Central memory CD8-positive, alpha-beta T cell (primary cell): ENCODE measurements at places on chromosomes 16 and 17.

DNA sequence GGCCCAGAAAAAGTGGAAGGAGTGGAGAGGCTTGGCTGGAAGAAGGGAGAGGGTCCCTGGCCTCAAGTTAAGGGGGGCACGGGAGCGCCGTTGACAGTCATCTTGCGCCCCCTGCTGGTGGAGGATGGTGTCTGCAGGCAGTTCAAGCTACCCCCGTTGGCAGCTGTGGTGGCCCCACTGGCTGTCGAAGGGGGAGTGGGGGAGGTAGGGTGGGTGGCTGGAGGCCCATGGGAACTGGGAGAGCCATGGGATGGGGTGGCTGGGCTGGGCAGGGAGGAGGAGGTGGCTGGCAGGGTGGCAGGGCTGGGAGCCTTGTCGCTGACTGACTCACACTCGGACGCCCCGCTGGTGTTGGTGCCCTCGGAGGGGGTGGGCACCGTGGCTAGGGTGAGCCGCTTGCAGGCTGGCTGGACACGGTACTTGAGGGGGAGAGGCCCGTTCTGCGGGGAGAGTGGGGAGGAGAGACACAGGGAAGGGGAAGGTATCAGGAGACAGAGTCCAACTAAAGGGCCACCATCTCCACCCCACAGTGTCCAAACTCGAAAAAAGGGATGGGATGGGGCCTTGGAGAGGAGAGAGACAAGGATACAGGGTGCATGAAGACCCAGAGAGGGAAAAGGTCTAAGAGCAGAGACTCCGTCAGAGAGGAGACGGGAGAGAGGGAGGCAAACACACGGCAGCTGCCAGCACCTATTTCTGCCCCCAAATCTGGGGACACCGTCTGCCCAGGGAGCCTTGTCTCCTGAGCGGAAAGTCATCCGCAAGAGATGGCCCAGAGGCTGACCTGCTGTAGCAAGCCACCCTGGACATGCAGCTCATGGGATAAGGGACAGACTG is 5.2 kb downstream of the CISD3 start:
- peak; percentile 73 for DNase-seq

GRCh38 chr17:76382351-76382802 is 2.0 kb upstream of the SPHK1 start:
- no peak for DNase-seq

DNA sequence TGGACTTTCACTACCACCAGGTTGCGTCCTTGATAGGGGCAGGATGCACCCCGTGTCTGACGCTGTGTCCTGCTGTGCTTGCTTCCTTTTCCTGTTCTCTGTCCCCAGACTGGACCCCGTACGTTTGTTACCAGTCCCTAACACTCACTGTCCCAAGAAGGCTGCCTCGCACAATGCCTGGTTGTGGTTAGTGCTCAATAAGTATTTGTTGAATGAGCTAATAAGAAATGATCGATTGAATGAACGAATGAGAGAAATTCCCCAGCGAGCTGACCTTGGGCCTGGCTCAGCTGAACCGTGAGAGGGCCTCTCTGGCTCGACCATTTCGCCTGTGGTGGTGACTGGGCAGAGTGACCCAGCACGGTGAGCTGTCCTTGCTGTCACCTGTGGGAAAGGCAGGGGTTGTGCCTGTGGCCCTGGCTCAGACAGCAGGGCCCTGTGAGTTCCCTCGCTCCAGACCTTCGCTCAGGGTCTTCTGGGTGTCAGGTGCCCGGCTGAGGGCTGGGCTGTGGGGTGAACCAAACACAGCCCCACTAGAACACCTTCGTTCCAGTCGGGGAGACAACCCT is 20.9 kb downstream of the CMIP start:
- no peak for DNase-seq

DNA sequence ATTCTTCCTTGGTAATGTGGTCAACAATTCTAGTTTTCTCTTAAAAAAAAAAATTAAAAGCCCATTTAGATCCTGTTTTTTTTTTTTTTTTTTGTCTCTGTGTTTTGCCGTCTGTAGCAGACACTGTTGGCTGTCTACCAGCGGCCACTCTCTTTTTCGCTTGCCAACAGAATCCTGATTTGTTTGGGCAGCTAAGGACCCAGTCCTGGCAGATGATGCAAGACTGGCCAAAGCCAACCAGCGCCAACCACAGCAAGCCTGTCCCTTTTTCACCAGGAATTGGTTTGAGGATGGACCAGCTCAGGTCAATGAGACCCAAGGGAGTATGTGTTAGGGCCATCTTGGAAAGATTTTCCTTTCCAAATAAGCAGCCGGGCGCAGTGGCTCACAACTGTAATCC is 28.2 kb downstream of the ST3GAL2 start:
- DNase-seq = no peak

DNA sequence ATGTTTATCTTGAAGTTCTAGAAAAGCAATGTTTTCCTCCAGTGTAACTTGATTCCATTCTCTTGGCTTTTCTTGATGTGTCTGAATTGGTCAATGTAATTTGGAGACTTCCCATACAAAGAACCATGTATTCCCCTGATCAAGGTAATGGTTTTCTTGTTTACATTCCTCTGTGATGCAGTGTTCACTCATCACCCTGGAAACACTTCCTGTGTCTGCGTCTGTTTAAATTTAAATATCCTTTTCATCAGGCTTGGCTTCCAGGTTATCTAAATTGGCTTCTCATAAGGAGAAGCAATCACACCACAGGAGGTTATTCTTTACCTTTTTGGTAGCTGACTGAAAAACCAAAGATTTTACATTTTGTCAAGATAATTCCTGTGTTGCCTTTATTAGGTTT is 237.3 kb upstream of the WSCD1 start:
- DNase-seq = no peak

- no peak for DNase-seq
These were observed 1494.7 kb upstream of the CDH8 start for GRCh38 chr16:63530974-63531373.

DNA sequence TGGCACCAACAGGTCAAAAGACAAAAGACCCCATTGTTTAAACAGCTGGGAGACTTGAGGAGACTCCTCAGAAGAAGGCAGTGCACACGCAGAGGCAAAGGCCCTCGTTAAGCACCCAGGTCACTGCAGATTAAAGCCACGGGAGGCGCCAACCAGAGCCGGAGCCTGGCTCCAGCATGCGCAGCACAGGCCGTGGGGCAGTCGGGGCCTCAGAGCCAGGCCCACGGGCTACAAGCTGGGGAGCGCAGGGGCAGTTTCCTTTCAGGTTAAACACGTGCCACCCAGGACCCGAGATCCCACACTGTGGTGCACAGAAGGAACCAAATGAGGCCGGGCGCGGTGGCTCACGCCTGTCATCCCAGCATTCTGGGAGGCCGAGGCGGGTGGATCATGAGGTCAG is 9.2 kb downstream of the PIEZO1 start:
- DNase-seq = no peak

DNA sequence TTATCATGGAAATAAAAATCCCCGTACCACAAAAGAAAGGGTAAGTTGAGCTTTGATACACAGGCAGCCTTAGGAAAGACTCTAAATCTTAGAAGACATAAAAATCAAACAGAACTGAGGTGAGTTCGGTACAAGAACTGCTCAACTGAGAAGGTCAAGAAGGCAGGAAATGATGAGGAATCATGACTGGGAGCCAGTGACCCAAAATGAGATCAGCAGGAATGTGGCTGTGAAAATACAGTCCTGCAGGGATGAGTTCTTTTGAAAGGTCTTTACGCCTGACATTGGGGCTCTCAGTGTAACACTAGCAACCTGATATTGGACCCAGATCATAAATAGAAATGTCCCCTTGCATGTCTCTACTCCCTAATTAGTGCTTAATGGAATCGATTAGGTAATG is 56.3 kb upstream of the CDH11 start:
- no peak for DNase-seq

DNA sequence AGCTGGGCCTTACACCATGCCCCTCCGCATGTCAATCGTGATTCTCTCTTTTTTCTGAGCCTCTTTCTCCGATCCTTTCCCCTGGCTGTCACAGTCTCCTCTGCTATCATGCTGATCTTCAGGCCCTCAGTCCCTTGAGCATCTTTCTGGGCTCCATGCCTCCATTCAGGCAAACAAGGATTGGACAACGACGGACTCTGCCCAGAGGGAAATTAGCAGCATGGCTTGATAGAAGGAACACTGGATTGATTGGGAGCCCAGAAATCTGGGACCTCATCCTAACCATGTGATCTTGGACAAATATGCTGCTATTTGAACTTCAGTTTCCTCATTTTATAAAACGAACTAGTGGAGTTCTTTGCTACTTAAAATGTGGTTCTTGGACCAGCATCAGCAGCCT is 19.6 kb upstream of the PHF12 start:
- DNase-seq = no peak

GRCh38 chr17:62778990-62779681 is 29.0 kb downstream of the MARCHF10 start:
- no peak for DNase-seq

DNA sequence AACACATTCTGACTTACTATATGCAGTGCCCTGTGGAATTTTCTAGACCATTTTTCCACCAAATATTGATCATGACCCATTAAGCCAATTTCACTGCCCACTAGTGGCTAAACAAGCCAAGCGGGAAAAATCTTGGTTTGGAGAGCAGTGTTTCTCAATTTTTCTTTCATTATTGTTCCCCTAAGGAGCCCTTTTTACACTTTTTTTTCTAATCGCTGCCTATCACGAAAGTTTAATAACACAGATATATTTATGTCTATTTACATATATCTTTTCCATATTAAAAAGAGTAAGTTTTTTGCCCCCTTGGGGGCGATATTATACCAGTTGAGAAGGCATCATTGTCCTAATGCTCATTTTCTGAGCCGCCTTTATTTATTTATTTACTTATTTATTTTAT is 10.8 kb upstream of the TLCD3B start:
- no peak for DNase-seq

- DNase-seq = peak; percentile 91
These were observed 23.4 kb downstream of the GJD3 start for GRCh38 chr17:40340880-40341807.

DNA sequence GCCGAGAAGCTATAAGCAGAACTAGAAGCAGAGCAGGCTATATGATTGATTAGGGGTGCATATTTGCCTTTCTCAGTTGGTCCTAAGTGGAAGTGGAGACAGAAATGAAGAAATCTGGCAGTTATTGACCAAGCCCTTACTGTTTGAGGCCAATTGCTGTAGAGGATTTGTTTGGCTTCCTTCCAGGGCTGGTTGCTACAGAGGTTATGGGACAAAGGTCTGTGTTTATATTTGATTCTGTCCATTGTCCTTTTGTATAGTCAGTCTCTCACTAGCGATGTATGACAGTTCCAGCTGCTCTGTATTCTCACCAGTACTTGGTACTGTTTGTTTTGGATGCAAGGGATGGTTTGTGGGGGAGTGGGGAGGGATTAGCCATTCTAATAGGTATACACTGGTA is 7.3 kb upstream of the ALOX15 start:
- no peak for DNase-seq

DNA sequence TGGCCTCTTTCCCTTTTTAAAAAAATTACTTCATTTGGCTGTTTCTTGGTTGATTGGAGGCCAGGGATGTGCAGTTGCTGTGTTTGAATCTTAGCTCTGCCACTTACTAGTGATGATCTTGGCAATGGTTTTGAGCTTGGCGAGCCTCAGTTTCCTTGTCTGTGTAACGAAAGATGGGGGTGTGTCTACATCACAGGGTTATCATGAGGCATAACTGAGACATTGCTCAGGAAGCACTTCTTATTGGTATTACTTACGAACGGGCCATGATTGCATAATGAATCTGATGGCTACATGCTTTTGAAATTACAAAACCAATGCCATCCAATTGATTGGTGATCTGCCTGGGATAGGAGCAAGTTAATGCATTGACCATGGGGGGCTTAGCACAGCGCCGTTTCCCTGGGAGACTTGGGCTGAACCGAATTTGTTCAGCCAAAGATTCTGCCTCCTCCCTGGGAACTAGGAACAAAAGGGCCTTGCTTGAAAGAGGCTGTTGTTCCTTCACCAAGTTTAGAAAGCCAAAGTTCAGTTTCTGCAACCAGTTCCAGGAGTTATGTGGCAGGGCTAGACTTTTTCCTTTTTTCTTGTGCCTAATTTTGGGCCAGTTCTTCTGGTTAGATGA is 21.9 kb downstream of the CMIP start:
- DNase-seq = no peak

DNA sequence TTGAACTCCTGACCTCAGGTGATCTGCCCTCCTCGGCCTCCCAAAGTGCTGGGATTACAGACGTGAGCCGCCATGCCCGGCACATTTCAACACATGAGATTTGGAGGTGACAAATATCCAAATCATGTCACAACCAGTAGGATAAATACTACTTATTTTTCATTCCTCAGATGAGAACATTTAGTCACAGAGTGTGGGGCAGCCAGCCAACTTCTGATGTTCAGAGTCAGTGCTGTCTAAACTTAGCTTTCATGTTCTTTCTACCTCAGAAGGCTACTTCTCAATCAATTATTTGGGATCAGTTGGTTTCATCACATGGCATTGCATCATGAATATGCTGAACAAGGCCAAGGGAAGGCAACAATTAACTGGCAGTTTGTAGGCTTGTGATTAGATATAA is 134.5 kb downstream of the CDH13 start:
- no peak for DNase-seq

DNA sequence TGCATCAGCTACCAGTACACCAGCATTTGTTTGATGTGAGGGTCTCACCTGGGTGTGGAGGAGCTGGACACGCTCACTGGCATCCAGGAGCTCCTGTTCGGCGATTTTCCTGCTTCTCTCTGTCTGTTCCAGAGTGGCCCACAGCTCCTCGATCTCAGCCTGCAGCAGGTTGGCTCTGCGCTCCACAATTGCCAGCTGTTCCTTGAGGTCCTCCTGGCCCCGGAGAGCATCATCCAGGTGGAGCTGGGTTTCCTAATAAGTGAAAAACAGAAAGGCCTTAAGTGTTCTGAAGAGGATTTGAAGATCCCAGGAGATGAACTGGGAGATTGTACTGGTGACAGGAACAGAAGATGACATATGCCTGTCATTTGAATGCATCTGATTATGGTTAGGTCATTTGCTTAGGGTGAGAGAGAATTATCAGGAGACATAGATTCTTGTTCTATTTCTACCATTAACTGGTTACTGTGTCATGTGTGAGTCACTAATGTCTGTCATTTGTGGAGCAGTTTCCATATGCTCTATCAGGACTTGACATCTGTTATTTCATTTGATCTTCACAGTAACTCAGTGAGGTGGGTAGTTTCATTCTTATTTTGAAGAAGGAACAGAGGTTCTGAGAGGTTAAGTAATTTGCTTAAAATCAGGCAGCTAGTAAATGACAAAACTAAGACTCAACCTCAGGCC is 21.5 kb upstream of the MYH13 start:
- DNase-seq = no peak

GRCh38 chr16:88387941-88388627 is 5.3 kb downstream of the ZNF469 start:
- DNase-seq = no peak
